Posterior vena cava (tissue), 2 donors: ENCODE measurements at places on chromosomes 4 and X.
A peak's percentile ranks its signal among the peaks of the same experiment; 100 is the strongest.

GRCh38 chrX:132909643-132910042 lies 48.8 kb downstream of the HS6ST2 start:
- no peak for DNase-seq

DNA sequence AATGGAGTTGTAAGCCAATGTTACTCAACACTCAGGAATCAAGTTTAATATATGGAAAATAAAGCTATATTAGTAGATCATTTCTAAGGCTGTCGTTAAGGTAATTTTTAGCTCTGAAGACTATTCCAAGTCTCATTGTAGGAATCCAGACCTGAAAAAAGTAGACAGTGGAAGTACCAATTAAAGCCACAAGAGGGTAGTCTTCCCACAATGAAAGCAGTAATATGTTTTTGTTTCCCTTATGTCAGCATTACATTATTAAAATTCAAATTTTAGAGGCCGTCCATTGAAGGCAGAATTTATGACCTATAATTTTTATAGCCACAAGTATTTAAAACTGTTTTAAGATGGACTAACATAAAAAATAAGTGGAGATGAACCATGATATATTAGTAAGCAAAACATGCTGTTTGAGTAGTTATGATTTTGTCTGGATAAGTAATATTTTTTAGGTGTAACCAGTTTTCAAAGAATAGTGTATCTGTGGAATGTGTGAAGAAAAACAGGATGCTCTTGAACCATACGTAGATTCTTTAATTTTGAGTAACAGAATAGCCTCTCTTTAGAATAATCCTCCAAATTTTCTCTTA lies 372.6 kb upstream of the TECRL start:
- DNase-seq = no peak

DNA sequence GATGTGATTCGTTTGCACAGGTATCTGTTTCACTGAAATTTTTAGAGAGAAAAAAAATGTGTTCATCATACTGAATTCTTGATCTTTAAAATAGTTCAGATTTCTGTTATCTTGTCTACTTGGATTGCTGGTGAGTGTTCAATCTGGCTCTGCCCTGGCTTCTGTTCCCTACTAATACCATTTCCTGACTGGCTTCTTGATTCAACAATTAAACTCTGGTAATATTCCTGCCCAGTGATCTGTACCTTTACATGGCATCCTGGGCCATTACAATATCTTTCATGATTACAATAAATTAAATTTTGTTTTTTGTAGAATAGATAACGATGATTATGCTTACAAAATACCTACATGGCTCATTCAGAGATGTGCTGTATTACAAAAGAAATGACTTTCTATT lies 1388.0 kb upstream of the TENM3 start:
- no peak for DNase-seq

DNA sequence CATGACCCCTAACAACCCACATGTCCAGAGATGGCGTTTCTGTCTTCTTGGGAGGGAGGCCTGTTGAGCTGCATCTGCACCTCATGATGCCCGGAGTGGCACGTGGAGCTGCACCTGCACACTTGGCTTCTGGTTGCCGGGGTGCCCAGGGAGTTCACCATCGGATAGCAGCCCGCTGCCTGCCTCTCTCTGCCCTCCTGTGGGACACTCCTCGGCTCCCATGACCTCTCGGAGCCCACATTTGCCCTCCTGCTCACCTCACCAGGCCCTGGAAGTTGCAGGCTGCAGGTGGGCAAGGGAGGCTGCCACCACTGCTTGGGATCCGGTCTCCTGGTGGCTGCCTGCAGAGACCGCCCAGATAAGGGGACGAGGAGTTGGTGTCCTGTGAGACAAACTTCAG lies 74.1 kb downstream of the TRAPPC11 start:
- no peak for DNase-seq

- DNase-seq = no peak
These were observed 19.5 kb upstream of the SYTL5 start for GRCh38 chrX:37986893-37987292.

DNA sequence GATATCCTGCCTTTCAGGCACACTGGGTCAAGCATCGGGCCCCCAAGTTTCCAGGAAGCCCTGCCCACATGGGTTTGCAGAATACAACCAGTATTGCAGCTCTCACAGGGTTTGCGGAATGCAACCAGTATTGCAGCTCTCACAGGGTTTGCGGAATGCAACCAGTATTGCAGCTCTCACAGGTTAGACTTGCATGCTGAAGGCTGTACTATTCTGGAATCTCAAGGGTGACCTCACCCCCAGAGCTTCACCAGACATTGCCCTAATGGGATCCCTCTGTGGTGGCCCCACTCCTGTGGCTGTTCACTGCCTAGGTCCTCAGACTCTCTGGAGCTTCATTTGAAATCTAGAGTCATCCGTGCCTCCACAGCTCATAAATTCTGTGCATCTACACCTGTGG lies 640.7 kb upstream of the ATOH1 start:
- no peak for DNase-seq

- DNase-seq = peak; percentile 81
These were observed 62.8 kb upstream of the EGFL6 start for GRCh38 chrX:13506574-13506973.

- no peak for DNase-seq
These were observed 64.8 kb downstream of the GPM6A start for GRCh38 chr4:175747250-175747649.

GRCh38 chrX:153969125-153969903 lies 2.3 kb downstream of the HCFC1 start:
- DNase-seq = peak; percentile 76

GRCh38 chr4:129371926-129372325 lies 276.0 kb downstream of the C4orf33 start:
- no peak for DNase-seq

GRCh38 chr4:100019821-100020220 lies 69.7 kb upstream of the H2AZ1 start:
- DNase-seq = no peak

DNA sequence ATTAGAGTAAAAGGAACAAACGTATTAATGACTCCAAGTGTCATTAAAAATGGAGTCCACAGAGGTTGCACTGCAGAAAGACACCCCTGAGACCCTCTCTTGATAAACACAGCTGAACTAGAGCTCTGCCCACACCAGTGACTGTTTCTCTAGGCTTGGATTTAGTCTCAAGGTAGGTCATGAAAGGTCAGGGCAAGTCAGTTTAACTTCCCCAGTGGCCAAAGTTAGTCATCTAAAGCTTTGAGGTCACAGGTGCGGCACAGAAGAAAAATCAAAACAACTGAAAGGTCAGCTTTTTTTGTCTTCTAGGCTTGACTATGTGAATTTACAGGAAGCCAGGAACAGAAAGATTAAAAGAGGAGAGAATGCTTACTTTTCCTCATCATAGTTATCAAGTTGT lies 749.6 kb downstream of the RAB28 start:
- DNase-seq = no peak

DNA sequence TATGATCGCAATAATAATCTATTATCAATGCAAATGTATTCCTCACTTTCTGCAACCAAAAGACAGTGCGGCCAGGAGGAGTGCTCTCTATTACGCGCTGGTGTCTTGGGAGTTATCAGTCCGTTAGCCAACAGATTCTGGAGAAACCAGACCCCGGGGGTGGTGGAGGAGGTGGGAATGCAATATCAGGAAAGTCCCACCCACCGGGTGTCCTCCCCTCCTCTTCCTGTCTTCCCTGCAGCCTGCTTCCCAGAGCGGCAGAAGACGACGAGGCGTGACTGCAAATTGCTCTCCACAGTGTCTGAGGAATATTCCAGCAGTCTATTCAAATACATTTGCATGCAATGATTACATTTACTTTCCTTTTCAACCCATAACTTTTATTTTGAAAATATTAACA lies 17.9 kb upstream of the TLR3 start:
- DNase-seq = no peak

DNA sequence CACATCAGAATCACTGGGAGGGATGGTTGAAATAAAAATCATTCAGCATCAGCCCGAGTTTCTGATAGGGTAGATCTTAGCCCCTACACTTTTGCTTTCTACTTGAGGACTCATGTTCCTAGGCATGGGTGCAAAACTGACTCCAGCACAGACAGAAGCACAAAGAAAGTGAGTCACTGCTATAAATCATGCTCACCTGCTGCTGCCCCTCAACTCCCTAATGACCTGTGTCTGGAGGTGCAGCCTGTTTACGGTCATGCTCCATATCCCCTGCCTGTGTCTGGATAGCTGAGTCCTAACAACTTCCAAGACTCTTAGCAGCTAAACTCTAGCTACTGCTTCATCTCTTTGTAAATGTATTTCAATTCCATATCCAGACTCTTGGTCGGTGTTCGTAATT lies 57.8 kb downstream of the ADGRA3 start:
- no peak for DNase-seq

DNA sequence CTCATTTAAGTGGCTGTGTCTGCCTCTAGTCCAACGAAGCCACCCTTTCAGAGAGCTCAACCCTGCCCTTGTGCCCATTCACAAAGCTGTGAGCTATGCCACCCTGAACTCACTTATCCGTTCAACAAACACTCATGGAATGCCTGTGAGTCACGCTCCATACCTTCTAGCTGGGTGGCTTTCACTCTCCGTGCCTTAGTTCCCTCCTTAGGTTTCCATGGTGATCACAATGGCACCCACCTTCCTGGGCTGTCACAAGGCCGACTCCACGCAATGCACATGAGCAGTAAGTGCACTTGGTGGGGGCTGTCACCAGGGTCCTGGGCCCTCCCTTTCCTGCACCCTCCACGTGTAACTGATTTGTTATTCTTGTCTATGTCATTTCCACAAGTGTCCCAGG lies 37.2 kb upstream of the PPP2R2C start:
- DNase-seq = peak; percentile 53

GRCh38 chr4:130146773-130147172 lies 1050.8 kb downstream of the C4orf33 start:
- no peak for DNase-seq

GRCh38 chr4:116427666-116428065 lies 657.7 kb downstream of the TRAM1L1 start:
- no peak for DNase-seq

GRCh38 chrX:124307253-124307907 lies 25.1 kb upstream of the TEX13D start:
- DNase-seq = no peak

DNA sequence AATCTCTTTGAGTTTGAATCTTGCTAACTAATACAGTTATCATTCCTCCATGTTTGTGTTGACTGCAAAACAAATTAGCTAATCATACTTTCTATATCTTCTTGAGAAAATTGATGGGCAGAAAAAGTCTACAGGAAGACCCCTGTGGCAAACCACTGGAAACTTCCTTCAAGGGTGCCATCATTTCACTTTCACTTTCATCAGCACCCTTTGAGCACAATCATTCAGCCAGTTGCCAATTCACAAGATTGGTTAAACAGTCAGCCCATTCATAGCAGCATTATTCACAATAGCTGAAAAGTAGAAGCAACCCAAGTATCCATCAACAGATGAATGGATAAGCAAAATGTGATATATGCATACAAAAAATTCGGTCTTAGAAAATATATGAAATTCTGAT lies 101.5 kb downstream of the CCDC160 start:
- no peak for DNase-seq

DNA sequence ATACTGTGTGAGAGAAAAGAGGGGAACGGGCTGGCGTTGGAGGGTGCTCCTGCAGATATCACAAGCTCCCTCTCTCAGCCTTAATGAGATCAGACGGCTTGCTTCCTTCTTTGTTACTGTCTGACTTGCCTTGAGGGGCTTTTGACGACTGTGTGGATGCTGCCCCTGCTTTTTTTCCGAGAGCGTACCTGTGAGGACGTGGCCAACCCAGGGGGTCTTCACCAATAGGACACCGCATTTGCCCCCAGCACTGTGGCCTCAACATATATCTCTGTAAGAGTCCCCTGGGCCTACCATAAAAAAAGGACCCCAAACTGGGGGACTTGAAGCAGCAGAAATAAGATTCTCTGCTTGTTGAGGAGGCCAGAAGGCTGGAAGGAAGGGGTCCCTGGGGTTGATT lies 143.9 kb downstream of the SHOX start:
- peak; percentile 43 for DNase-seq

DNA sequence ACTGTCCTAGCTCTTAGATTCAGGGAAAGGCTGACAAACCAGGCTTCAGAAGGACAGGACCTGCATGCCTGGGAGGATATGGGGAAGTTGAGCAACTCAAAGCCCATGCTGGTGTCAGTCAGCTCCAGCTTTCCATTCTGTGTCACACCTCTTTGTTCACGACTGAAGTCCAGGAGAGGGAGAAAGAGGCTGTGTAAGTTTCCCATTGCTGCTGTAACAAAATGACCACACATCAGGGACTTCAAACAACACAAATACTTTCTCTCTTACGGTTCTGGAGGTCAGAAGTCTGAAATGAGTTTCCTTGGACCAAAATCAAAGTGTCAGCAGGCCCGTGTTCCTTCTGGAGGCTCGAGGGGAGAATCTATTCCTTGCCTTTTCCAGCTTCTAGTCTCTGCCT lies 50.6 kb upstream of the STX18 start:
- DNase-seq = no peak

DNA sequence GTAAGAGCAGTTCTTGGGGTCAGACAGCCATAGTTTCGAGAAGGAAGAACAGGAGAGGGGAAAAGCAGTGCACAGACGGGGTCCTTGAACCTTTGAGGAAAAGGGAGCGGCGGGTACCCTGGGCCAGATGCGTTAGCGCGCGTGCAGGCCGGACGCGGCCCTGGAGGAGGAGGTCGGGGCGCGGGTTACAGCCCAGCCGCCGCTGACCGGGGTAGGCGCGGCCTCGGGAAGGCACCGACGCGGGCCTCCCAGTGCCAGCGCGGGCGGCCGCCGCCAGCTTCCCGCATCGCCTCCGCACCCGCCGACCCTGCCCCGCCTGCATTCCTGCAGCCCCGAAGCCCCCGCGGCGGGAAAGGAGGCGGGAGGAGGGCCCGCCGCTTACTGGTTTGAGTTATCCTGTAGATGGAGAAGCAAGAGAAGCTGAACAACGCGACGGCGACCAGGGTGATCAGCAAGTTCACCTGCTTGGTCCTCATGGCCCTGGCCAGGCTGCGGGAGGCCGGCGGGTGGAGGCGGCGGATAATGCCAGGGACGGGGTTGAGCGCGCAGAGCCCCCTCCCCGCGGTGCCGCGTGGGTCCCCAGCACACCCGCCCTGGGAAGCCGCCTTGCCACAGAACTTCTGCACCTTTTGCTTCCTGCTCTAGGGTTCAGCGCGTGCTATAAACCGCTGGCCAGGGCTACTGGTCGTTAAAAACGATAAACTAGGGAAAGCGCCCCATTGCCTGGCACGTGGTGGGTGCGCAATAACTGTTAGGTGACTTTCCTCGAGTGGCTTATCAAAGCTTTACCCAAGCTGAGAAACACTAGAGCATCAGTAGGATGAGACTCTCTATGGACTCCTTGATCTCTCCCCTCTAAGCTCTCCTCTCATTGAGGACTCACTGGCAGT lies at the start of gene MGAT4D:
Gene MGAT4D (minus strand): TSS at position 547 of the 890 bp plus-strand sequence. CDS start 71 bp downstream, at position 476.
- peak; percentile 78 for DNase-seq

- DNase-seq = no peak
These were observed 42.1 kb upstream of the KLHL34 start for GRCh38 chrX:21700275-21700674.

- DNase-seq = no peak
These were observed 94.5 kb upstream of the PRKX start for GRCh38 chrX:3807906-3808305.

- DNase-seq = no peak
These were observed 301.8 kb upstream of the CTSO start for GRCh38 chr4:156255230-156256007.
